ENCODE measurements at places on chromosomes 6 and 20.
A peak's percentile ranks its signal among the peaks of the same experiment; 100 is the strongest.

DNA sequence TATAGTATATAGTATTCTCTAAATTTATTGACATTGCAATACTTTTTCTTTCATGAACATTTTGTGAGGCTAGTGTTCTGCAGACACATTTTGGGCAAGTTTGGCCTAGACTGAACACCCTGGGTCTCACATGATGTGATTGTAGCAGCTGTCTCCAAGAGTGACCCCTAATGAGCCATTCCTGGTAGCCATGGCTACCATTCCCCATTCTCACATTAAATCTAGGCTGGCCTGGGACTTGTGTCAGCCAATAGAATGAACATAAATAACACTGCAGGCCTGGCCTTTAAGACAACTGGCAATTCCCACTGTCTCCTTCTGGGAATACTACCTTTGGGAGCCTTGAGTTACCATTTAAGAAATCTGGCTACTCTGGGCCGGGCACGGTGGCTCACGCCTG lies 38.0 kb upstream of the TASP1 start:
- DNase-seq, result no peak

DNA sequence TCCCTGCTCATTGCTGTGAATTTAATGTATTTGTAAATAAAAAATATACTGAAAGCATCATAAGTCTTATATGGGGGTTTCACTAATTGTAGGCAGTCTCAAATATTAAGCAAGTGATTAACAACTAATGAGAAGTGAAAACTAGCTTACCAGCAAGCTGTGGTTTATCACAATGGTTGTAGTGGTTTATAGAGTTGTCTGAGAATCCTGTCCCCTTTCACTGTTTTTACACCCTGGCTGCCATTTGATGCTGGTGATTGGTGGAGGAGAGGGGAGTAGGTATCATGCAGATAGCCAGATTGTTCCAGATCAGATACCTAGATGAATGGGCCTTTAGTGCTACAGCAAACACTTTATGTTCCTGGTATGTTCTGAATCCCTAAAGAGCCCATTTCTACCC lies 6.0 kb downstream of the MKKS start:
- DNase-seq, result no peak

- no peak for DNase-seq
Measured at GRCh38 chr6:162222521-162222920, 505.0 kb downstream of the PRKN start.

DNA sequence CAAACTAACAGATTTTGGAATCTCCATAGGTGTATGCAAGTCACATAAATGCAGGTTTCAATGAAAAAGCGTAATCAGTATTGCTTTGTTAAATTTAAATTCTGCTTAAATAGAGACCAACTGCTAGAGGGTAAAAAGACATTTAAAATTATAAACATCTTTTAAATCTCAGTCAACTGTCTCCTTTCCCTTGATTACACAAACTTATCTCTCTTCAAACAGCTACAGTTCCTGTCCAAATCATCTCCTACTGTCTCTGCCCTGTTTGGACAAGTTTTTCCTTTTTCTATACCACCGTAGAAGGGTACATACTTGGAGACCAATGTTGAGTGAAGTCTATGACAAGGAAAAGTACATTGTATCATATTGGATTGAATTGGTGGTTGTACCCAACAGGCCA lies 43.5 kb downstream of the AGPAT4 start:
- no peak for DNase-seq

GRCh38 chr6:51963980-51964379 lies 123.4 kb downstream of the PKHD1 start:
- DNase-seq, result no peak

DNA sequence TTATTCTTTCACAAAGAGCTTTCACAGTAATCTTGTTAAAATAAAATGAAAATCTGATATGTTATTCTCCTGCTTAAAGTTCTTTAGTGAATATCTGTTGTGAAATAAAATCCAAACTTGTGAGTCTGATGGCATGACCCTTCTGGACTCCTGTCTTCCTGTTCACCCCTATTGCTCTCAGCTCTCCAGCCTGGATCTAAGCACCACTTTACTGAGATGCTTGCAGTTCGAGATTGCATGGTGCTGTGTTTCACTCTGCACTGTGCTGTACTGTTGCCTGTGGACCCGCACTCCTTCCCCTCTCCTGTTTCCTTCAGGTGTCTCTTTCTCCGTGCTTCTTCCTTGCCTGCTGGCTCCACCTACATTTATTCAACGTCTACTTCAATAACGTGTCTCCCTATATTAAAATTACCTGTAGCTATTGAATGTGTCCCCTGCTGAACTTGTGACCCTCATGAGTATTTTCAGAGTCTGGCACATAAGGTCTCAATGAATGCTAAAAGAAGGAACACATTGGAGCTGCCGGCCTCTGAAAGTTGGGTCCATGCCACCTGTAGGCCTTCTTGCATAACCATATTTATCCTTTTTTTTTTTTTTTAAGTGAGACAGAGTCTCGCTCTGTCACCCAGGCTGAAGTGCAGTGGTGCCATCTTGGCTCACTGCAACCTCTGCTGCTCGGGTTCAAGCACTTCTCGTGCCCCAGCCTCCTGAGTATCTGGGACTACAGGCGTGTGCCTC lies 100.1 kb downstream of the ARID1B start:
- no peak for DNase-seq

GRCh38 chr6:26401987-26402658 lies at the start of gene BTN3A1:
BTN3A1 (plus strand) TSS chr6:26402275; CDS start chr6:26405564, 3,289 bp downstream.
- DNase-seq, result peak; percentile 42

DNA sequence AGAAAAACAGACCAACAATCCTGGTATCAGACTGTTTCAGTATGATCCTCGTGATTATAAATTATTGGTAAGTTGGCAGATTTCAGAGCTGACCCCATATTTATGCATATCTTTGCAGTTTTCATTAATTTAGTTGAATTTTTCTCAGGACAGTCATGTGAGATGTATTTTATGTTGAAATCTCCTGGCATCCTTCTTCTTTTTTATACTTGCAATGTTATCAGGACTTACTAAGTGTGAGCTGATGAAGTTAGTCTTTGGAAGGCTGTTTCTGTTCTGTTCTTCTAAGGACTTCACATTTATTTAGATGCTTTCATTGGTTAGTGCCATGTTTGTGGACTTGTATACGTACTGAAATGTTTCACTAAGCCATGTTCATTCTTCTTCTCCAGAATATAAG lies 17.2 kb downstream of the SMPDL3A start:
- no peak for DNase-seq

DNA sequence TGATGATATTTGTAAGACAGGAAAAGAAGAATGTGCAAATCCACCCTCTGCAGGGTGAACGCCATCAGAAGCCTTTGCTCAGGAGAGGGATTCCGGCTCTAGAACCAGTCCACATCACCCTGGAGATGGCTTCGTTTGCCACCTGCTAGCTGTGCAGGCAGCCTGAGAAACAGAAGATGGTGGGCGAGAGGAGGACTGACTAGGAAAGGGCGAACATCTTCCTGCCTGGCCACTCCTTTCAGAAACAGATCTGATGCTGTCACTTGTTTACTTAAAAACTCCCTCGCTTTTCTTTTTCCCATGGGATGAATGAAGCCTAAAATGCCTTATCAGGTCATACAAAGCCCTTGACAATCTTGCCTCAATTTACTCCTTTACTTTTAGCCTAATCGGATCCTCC lies 1.2 kb downstream of the PTPRA start:
- DNase-seq, result no peak

- no peak for DNase-seq
Measured at GRCh38 chr6:136684466-136684865, 107.8 kb downstream of the MAP3K5 start.

DNA sequence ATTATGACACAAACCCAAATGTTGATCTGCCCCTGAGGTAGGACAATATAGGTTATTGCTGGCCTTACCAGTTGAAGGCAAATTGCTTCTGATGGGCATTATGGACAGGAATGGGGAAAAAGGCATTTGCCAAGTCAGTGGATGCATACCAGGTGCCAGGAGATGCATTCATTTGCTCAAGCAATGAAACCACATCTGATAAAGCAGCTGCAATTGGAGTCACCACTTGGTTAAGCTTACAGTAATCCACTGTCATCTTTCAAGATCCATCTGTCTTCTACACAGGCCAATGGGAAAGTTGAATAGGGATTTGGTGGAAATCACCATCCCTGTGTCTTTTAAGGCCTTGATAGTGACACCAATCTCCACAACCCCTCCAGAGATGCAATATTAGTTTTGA lies 648.6 kb downstream of the COL12A1 start:
- DNase-seq, result no peak

- DNase-seq, result no peak
Measured at GRCh38 chr6:88216182-88216581, 50.0 kb upstream of the CNR1 start.

DNA sequence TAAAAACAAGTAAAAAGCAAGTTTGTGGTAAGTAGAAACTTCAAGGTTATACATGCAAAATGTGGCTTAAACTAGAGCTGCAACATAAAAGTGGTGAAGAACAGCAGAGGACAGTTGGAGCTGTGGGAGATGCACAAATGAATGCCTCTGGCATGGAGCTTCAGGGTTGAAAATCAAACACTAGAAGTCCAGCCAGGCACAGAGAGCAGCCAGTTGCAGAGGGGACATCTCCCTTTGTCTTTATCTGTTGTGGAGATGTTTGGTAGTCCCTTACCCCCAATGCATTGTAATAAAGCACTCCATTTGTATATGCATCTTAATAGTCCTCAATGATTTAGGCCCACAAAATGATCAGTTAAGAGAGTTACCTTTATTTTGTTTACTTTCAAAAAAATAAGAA lies 73.1 kb upstream of the C20orf144 start:
- DNase-seq, result no peak

- peak; percentile 55 for DNase-seq
Measured at GRCh38 chr6:153511896-153512496, 380.9 kb upstream of the RGS17 start.

DNA sequence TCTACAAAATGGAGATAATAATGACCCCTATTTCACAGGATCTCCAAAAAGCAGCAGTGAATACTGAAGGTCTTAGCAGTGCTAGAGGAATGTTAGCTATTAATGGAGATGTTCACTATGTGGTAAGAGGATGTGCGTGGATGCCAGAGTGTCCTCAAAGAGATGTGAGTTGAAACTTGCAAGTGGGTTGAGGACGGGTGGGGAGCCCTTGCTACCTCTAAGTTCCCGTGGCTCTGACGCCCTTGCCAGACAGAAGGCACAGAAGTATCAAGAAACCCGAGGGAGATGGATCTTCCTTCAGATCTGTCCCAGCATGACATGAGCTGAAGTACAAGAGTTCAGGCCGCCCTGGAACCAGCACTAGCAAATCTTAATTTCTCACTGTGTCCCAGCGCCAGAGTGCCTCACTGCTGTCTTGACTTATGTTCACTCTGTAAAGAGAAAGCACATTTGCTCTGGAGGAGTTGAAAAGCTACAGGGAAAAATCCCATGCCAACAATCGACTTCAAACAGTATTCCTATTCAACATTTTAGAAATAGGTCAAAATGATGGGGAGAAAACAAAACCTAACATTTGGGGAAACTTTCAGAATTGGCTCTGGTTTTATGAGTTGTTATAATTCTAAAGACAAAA lies 59.5 kb downstream of the FYN start:
- DNase-seq, result no peak

DNA sequence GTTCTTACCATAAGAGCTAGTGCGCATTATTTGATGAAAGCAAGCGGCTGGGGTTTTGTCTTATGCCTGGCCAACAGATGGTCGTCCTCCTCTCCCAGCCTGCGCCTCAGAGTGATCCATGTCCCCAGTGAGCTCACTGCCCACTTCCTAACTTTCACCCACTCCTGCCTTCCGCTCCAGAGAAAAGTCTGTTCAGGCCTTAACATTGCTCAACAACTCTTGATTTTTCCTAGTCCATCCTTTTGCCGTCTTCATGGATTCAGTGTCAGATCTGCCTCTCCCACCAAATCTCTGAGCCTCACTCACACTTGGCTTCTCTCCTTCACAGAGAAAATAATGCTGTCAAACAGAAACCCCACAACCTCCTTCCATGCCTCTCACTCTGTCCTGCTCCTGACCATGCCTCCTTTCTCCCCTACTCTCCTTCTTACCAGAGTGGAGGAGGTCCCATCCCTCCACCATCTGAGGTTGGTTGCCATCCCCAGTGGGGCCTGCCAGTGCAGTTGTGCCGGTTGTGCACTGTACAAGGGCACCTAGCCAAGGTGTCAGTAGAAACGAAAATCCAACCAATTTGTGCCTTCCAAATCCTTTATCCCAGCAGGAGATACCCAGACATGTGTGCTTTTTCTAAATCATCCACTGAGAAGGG lies 58.9 kb upstream of the SRSF6 start:
- no peak for DNase-seq

DNA sequence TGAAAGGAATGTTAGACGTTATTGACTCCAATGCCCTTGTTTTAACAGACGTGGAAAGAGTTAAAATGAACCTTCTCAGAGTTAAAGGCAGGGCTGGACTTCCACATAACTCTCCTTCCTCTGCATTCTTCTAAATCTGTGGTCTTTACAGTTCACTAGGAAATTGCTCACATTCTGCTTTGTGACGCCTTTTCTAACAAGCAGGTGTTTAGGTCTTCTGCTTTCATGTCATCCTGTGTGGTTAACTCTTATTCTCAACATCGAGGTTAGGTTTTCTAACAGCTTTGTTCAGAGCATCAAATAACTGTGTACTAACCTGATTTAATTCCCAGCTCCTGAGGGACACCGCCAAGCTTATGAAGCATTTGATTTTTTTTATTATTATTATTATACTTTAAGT lies 81.3 kb upstream of the NT5E start:
- no peak for DNase-seq

GRCh38 chr6:72288592-72288991 lies 333.3 kb upstream of the KCNQ5 start:
- peak; percentile 19 for DNase-seq

GRCh38 chr20:60934724-60935123 lies 317.3 kb upstream of the CDH4 start:
- no peak for DNase-seq

- peak; percentile 89 for DNase-seq
Measured at GRCh38 chr6:152273638-152274037, 363.5 kb downstream of the SYNE1 start.

DNA sequence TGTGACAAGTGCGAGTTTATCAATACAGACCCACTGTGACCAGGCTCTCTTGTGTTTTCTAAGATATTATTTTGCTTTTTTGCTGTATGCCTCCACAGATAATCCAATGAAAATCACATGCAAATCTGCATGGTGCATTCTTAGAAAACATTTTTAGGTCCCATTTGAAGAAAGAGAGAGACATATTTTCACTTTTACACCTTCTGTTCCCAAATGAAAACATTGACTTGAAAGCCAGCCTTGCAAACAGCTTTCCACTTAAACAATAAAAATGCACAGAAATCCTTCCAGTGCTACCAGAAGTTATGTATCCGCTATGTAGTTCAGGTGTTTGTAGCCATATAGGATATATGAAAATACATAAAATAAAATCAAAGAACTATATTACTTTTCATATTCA lies 618.0 kb downstream of the CDH26 start:
- no peak for DNase-seq
